ENCODE measurements at places on chromosomes 7 and 10.

GRCh38 chr7:26930845-26931244 is 66.5 kb upstream of the SKAP2 start:
- no peak for DNase-seq

DNA sequence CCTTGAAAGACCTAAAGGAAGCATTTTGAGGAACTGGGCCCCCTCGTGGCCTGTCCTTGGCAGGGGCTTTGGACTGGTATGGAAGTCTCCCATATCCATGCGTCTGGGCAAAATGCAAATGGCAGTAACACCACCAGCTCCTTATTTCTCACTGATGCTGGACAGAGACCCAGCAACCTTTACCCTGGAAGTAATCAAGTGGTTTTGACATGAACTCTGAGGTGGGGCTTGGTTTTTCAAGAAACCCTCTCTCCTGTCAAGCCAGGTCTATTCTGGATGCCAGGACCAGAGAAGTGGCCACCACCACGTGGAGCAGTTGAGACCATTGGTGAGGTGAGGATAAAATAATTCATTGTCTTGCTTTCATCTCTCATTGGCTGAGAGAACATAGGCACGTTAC is 84.4 kb downstream of the OTUD1 start:
- no peak for DNase-seq

- no peak for DNase-seq
Measured at GRCh38 chr7:75687246-75688088, 51.3 kb downstream of the HIP1 start.

DNA sequence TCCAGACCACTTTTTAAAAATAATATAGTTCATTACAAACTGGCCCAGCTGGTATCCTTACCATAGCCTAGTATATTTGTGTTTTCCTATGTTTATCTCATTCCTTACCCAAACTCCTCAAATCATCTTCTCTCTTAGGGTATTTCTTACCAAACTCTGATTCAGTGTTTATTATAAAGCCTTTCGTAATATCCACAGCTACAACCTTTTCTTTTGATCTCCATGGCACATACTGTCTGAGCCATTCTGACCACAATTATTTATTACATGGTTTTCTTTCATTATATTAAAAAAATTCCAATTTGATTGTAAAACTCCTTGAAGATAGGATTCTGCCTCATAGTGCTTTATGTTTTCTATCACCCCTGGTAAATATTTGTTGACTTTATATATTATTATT is 94.2 kb downstream of the LRMDA start:
- DNase-seq, result no peak

GRCh38 chr10:101545898-101546297 is 42.2 kb downstream of the POLL start:
- no peak for DNase-seq

Data from activated CD4-positive, alpha-beta T cell treated with anti-CD3 and anti-CD28 coated beads, Interleukin-10, Interleukin-2, amounts not matched to agents 100 ng/mL and 50 ng/mL, durations not matched to agents 16 hours and 8 hours (primary cell).